ENCODE measurements at places on chromosomes 1 and 21.
A peak's percentile ranks its signal among the peaks of the same experiment; 100 is the strongest.

DNA sequence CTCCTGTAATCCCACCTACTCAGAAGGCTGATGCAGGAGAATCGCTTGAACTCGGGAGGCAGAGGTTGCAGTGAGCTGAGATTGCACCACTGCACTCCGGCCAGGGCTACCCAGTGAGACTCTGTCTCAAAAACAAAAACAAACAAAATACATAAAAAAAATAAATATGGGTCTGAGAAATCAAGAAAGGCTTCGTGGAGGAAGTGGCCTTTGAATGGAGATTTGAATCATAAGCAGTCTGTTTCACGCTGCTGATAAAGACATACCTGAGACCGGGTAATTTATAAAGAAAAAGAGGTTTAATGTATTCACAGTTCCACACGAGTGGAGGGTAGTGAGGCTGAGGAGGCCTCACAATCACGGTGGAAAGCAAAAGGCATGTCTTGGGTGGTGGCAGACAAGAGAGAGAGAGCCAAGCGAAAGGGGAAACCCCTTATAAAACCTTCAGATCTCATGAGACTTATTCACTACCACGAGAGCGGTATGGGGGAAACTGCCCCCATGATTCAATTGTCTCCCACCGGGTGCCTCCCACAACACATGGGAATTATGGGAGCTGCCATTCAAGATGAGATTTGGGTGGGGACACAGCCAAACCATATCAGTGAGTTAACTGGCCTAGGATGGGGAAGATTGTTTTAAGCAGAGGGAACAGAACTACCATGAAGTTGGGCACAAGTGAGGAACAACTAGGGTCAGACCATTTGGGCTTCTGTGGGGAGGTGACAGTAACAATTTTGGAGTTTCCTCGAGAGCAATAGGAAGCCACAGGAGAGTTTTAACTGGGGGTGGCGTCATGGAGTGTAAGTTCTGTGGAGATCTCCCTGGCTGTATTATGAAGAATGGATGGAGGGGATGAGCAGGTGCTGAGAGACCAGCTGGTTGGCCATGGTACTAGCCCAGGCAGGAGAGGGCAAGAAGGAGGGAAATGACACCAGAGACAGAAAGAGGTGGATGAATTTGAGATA is 22.2 kb upstream of the WNT4 start:
- no peak for DNase-seq

DNA sequence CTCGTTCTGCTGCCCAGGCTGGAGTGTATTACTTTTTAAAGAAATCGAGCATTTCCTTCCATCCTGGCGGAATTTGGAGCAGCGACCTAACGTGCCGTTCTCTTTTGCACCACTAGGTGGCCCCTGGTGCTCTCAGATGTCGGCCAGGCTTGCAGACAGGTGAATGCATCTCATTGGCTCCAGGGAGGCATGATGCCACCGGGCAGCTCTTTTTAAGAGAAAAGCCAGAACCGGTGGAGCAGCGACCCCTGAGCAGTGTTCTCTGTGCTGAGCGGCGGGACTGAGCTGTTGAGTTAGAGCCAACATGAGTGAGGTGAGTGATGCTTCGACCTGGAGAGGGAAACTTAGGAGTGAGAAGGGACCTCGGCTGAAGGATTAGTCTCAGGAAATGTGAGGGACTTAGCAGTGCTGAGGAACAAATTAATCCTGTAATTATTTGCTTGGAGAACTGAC is at the start of gene PCP4:
PCP4 (plus strand) TSS at position 241 of the 453 bp plus-strand sequence; CDS start at position 305, 64 bp downstream.
- peak; percentile 92 for DNase-seq

- DNase-seq: peak; percentile 69
These were observed 36.6 kb downstream of the WNT3A start for GRCh38 chr1:228043281-228043848.

DNA sequence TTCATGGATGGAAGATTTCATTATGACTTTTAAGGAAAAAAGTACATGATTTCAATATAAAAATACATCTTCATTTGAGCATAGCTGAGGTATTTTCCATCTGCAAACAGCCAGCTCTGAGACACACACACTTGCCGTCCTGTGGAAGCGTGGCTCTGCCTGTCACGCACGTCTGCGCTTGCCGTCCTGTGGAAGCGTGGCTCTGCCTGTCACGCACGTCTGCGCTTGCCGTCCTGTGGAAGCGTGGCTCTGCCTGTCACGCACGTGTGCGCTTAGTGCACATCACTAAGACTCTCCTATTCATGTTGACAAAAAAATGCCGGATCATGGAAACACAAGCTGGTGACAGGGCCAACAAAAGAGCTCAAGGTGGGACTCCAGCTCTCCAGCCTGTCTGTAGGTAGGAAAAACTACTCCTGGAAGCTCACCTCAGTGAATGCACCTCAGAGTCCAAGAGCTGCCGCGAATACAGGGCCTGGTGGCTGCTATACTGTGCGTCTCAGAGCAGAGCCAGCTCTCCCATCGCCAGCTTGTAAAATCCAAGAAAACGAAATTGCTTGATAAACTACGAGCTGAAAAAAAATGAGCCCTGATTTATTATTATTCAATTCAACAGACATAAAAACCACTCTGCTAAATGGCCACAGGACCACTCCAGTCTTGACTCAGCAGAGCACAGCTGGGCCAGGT is 69.3 kb downstream of the SLC37A1 start:
- no peak for DNase-seq

DNA sequence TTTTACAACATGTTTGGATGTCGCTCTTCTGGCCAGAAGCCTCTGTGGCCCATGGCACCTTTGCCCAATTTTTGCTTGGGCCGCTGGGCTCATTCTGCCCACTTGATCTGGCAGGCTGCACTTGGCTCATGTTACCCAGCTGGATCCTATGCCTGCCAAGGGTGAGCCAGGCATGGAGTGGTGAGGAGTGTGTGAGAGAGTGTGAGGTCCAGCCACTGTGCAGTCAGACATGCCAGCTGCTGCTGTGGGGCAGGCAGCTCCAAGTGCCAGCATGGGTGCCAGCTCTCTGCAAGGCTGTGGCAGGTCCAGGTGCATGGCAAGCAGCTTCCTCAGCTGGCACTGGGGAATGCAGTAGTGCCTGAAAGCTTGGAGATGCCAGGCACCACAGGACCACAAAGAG is 71.0 kb downstream of the EBNA1BP2 start:
- DNase-seq: no peak

DNA sequence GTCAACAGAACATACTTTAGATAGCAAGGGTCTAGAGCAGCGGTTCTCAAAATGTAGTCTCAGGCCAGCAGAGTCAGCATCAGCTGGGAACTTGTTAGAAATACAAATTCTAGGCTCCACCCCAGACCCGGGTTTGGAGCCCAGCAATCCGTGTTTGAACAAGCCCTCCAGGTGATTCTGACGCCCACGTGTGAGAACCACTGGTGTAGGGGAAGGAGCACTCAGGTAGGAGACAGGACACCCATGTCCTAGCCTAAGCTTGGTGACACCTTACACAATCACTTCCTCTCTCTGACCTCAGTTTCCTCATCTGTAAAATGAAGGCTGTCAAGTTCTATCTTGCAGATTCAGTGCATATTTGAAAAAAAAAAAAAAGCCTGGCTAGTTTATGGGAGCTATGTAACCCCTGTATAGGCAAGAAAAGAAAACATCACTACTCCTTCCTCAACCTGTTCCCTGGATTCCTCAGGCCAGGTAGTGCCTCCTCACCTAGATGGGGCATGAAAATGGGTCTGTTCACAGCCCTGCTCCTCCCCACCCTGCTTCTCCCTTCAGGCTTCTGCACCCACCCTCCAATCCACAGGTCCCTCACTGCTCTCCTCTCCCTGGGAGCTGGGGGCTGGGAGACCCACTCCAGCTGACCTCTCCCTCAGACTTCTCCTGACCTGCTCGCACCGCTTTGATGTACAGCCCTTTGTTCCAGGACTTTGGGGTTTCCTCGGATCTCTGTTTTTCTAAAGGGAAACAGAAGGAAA is 7.1 kb upstream of the PHLDA3 start:
- no peak for DNase-seq

DNA sequence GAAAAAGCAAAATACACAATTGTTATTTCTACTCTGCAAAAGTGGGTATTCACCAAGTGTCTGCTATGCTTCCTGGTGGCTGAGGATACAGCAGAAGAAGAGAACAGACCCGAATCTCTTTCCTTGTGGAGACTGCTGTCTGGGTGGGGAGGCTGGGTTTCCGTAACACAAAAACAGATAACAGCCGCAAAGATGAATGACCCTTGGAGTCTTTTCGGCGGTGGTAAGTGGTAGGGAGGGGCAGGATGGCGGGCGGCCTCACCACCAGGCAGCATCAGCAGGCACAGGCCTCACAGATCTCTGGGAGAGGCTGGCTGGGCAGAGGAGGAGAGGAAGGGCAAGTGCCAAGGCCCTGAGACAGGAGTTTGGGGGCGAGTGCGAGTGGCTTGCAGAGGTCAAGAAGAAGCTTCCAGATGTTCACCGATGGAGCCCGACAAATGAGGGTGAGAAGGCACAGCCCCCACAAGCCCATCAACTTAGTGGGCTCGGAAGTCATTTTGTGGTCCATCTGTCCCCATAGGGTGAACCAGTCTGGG is 164.2 kb downstream of the RHOU start:
- DNase-seq: peak; percentile 71

DNA sequence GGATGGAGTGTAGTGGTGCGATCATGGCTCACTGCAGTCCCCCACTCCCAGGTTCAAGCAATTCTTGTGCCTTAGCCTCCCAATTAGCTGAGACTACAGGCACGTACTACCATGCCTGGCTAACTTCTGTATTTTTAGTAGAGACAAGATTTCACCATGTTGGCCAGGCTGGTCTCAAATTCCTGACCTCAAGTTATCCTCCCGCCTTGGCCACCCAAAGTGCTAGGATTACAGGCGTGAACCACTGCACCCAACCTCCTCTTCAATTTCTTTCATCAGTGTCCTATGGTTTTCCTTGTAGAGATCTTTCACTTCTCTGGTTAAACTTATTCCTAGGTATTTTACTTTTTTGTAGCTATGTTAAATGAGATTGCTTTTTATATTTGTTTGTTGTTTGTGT is 10.7 kb upstream of the MAST2 start:
- DNase-seq: no peak

GRCh38 chr1:9291914-9292360 is 757 bp upstream of the SPSB1 start:
- DNase-seq: no peak

DNA sequence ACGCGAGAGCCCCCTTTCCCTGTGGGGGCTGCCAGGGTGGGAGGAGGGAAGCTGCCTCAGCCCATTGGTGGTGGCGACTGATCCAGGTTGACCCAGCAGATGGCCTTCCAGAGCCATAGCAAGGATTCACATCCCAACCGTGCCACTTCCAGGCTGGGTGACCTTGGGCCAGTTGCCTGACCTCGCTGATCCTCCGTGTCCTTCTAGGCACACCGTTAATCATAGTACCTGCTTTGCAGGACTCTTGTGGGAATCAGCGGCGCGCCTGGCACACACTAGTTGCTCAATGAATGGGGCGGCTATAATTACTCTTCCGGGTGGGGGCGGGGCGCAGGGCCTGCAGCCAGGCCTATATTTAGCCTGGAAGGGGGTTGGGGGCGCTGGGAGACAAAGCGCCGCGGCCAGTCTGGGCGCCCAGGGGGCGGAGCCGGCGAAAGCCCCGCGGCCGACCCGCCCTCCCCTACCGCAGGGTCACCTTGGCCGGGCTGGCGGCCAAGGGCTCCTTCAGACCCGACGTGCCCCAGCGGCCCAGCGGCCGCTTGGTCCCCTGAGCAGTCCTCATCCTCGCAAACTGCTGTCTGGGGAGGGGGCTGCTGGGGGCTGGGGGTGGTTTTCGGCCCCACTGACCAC is 5.1 kb downstream of the HSPB7 start:
- peak; percentile 90 for DNase-seq

- DNase-seq: no peak
These were observed 897 bp downstream of the ZYG11B start for GRCh38 chr1:52727114-52727586.

DNA sequence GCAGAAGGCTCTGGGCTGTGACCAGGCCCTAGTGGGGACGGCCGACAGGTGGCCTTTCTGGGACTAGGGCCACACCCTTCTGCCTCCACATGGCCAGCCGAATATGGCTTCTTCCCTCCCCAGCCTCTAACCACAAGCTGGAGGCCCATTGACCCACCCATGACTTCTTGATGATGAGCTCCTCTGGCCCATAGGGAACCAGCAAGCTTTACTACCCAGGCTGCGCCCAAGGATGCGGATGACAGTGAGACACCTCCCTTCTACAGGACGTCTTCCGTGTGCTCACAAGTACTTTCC is 41.0 kb downstream of the LDLRAD2 start:
- DNase-seq: no peak

DNA sequence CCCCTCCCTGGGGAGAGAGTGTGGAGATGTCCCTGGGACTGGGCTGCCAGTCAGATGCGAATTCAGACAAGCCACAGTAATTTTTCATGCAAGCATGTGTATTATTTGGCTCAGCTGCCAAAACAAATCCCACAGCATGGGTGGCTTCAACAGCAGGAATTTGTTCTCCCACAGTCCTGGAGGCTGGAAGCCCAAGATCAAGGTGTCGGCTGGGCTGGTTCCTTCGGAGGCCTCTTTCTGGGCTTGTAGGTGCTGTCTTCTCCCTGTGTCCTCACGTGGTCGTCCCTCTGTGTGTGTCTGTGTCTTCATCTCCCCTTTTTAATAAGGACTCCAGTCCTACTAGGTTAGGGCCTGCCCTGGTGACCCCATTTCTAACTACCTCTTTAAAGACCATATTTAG is 91.9 kb upstream of the ACTRT2 start:
- no peak for DNase-seq

- DNase-seq: no peak
These were observed 57.0 kb downstream of the CAMTA1 start for GRCh38 chr1:6842301-6842700.

- DNase-seq: no peak
These were observed 37.6 kb downstream of the NDUFS5 start for GRCh38 chr1:39063775-39064174.
